ENCODE measurements at places on chromosomes 3 and 15.

GRCh38 chr3:108064293-108064887 is 26.4 kb downstream of the CD47 start:
- DNase-seq: no peak

DNA sequence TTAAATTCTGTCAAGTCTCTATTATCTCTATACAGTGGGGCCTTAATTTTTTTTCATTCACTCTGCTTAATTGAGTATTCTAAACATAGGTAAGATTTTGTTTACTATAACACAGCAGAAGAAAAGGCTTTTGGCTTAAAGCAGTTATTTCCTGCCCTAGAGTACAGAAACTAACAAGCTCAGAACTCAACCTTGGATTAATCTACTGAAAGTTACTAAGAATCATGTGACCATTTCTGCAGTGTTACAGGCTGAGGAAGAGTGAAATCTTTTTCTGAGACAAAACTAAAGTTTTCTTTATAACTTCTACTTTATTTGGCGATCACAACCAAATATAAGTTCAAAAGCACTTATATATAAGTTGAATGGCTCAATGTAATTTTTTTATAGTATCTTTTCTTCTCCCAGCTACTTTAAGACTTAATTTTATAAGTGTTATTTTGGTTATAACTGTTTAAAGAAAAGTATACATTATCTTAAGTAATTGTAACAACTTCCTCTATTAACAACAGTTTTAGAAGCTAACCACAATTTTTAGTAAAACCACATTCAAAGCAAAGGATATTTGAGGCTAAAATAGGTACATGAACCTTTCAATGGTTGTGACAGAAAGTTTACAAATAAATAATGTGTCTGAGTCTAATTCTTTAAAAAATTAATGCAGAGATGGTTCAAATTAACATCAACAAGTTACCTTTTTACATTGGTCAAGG is 240.6 kb upstream of the NAALADL2 start:
- no peak for DNase-seq

DNA sequence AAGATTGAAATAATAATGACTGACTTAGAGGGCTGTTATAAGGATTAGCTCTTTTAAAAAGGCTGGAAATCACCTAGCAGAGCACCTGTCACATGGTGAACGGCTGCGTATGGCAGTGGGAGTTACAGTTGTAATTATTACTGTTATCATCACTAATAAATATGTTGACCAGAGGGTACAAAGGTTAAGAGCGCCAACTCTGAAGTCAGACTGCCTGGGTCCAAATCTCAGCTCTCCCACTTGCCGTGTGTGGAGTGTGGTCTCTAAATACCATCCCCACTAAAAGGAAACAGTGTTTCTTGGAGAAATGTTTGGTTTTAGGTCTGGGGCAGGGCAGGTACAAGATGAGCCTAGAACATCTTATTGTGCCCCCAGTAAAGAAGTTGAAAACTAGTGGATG is 6.0 kb upstream of the RAD18 start:
- no peak for DNase-seq

- DNase-seq: no peak
Measured at GRCh38 chr3:64351713-64352638, 126.7 kb upstream of the PRICKLE2 start.

DNA sequence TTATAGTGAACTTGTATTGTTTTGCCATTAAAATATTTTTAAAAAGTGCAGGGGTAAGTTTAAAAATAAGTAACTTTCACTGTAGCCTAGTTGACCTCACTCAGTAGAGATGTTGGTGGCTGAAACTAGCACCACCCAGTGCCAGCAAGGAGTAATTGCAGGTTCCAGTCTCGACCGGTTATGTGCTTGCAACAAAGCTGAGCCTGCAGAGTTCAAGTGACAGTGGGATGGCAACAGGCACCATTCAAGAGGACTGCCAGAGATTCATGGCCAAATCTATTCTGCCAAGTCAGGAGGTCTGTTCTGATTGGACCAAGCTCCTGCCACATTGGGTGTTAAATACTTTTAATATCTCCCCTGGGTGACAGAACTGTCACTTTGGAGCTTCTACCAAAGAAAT is 2.7 kb downstream of the ADAMTS7 start:
- no peak for DNase-seq

GRCh38 chr3:11544412-11545181 is 99.1 kb downstream of the VGLL4 start:
- peak; percentile 77 for DNase-seq

DNA sequence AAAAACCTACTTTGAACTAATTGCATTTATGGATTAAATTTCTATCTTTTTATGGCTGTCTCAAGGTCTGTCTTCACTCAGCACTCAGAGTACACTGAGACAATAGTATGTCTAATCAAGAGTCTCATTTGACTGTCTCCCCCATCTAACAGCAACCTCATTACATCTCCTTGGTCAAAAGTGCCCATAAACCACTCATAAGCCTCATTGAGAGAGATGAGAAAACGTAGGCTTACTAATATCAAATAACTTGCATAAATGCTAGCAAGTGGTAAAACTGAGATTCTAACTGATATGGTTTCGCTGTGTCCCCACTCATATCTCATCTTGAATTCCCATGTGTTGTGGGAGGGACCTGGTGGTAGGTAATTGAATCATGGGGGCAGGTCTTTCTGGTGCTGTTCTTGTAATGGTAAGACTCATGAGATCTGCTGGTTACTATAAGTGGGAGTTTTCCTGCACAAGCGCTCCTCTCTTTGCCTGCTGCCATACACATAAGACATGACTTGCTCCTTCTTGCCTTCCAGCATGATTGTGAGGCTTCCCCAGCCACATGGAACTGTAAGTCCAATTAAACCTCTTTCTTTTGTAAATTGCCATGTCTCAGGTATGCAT is 113.9 kb downstream of the TFDP2 start:
- no peak for DNase-seq

DNA sequence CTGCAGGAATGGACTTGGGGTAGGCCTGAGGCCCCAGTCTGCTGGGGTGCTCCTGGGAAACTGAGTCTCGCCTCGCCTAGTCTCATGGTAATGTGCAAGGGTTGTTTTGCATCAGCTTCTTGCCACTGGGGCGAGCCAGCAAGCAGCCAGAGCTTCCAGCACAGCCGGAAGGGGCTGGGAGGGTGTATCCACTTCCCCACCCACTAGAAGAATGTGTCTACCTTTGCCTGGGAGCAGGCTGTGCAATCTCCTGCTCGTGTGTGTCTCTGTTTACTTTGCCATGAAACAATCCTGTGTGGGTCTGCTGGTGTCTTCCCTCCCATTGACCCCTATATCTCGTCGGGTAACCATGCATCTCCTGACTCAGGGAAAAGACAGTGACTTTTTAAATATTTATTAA is 21.8 kb upstream of the ERICH6 start:
- DNase-seq: no peak

- DNase-seq: peak; percentile 73
Measured at GRCh38 chr3:10738688-10739372, 77.2 kb upstream of the SLC6A11 start.

- DNase-seq: no peak
Measured at GRCh38 chr3:47406762-47407149, 25.9 kb downstream of the PTPN23 start.

- DNase-seq: no peak
Measured at GRCh38 chr3:178804606-178805005, 267.0 kb downstream of the ZMAT3 start.

- no peak for DNase-seq
Measured at GRCh38 chr15:64749999-64750657, 25.3 kb downstream of the RBPMS2 start.

DNA sequence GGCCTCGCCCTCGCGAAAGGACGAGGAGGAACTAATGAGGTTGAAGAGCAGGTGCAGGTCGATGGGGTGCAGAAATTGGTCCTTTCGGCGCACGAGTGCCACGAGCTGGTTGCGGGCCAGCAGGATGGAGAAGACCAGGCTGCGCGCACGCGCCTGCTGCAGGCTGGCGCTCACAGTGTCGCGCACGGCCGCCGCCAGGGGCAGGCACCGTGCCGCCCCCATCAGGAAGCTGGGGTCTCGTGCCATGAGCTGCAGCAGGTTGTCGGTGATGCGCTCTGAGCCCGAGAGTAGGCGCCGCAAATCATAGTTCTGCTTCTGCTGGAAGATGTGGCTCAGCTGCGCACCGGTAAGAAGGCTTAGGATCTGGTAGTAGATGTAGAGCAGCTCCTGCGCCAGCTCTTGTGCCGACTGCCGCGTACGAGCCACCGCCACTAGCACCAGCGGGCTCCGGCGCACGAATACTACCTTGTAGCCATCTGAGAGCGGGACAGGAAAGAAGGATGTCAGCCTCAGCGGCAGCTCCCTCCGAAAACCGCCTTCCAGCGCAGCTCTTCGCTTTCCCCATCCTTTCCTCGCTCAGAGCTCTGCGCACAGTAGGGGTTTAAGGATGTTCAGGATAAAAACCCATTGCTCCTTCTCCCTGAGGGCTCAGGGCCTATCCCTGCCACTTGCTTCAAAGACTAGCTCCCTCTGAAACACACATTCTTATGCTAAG is 6.9 kb upstream of the MST1R start:
- DNase-seq: no peak

DNA sequence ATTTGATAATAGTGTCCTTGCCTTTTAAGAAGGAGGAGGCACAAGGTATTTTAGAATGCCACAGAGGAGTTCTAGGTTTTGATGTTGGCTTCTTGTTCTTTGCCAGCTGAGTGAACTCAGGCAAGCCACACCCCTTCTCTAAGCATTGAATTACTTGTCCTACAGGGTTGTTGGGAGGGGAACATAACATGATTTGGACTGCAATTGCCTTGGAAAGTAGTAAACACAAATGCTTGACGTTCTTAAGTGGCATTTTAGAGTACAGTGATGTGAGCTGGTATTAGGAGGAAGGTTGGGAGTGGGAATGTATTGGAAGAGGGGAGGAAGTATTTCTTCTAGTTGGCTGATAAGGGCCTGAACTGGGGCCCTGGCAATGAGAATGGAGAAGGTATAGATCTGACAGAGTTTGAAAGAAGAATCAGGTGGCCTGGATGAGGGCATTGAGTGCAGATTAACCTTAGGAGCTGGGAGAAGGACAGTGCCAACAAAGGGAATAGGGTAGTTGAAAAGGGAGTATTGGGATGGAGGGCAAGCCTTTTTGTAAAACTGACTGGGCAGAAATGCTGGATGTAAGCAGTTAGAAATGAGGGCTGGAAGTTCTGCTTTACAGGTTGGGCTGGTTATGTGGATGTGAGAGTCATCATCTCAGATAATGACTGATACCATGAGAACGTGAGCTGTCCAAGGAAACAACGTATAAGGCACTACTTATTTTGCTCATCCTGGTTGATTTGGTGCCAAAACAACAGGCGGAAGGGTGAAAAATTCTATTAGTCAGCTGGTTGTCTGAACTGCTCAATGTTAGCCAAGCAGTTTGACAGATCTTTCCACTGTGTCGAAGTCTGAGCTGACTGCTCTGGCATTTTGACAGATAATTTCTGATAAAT is 16.7 kb downstream of the KAT2B start:
- DNase-seq: no peak

DNA sequence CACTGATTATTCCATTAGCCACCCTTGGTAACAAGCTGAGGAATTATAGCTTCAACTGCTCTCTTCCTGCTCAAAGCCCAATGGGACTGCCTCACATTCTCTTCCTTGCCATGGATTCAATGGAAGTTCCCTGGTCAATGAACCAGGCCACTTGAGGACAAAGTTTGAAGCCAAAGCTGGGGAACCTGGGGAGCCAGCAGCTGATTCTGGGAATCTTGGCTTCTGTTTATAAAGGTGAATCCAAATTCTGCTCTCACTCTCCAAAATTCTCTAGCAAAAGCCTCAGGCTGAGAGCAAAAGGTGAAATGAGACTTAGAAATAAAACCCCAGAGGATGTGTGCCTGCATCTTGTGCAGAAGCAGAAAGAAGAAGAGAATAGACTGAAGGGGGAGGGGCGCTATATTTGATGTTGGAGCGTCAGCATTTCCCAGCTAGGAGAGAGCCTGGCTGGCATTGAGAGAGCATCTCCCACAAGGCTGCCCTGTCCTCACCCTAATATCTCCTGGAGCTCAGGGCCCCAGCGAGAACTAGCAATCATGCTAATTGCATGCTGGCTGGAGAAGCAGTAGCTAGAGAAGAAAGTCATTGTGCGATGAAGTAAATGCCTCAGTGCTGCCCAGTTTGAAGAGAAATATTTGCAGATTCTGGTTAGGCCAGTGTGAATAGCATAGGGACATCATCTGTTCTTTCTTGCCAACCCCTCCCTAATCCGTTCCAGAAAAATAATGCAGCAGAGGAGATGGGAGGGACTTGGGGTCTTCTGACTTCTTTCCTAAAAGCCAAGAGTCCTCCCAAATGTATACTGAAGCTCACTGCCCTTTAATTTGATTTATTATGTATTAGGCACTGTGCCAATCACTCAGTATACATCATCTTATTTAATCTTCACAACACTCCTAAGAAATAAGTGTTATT is 34.9 kb upstream of the GAP43 start:
- no peak for DNase-seq

GRCh38 chr3:73212683-73213082 is 151.2 kb downstream of the EBLN2 start:
- no peak for DNase-seq

- no peak for DNase-seq
Measured at GRCh38 chr3:38575279-38575843, 74.1 kb downstream of the SCN5A start.

DNA sequence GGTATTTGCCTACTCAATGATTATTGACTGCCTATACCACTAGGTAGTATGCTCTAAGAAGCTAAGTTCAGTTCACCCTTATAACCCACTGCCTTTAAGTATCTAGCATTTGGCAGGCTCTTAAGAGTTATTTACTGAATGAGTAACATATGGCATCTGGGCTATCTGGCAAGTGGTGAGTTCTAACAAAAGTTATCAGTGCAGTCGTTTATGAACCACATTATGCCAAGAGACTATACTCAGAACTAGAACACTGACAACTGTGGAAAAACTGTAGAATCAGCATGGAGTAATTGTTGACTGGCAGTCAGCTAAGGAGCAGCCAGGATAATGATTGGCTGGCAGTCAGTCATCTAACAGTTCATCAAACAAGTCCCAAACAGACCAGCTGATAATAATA is 25.8 kb downstream of the RAF1 start:
- no peak for DNase-seq

DNA sequence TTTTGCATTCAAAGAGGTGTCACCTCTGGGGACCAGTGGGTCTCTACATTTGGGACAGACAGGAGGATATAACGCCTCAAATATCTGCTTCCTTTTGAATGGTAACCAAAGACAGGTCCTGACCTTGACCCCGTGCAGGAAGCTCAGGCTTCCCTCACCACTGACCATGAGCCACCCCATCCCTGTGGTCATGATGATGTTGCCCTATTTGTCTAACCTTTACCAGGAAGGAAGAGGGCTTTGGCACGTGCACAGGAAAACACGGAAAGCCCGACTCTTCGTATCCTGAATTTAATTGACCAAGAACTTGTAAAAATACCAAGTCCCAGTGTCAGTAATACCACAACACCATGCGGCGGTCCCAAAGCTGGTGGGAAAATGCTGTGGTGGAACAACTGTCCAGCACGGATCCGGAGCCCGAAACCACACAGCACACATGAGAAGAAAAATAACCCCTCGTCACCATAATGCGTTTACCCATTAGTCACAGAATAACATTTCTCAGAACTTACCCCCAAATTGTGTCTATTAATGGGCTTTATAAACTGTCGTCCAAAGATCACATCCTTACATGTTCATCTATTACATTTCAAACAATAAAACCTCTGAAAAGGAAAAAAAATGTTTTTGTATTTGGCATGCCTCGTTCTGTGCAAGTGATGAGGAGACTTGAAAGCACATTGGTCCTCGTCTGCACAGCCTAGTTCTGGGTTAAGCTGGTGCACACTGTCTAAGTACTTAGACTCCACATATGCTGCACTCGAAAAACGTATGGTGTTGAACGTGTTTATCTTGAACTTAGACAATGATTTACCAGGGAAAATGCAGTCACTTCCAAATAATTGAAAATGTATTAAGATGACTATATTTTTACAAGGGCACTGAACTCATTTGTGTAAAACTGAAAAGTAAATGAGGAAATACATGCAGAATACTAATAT is 118.9 kb upstream of the IGF1R start:
- no peak for DNase-seq
